ENCODE measurements at places on chromosomes 3 and 15.

- no peak for DNase-seq
Measured at GRCh38 chr3:178629430-178630178, 93.4 kb downstream of the KCNMB2 start.

GRCh38 chr3:169583269-169583668 is 80.2 kb downstream of the MECOM start:
- no peak for DNase-seq

DNA sequence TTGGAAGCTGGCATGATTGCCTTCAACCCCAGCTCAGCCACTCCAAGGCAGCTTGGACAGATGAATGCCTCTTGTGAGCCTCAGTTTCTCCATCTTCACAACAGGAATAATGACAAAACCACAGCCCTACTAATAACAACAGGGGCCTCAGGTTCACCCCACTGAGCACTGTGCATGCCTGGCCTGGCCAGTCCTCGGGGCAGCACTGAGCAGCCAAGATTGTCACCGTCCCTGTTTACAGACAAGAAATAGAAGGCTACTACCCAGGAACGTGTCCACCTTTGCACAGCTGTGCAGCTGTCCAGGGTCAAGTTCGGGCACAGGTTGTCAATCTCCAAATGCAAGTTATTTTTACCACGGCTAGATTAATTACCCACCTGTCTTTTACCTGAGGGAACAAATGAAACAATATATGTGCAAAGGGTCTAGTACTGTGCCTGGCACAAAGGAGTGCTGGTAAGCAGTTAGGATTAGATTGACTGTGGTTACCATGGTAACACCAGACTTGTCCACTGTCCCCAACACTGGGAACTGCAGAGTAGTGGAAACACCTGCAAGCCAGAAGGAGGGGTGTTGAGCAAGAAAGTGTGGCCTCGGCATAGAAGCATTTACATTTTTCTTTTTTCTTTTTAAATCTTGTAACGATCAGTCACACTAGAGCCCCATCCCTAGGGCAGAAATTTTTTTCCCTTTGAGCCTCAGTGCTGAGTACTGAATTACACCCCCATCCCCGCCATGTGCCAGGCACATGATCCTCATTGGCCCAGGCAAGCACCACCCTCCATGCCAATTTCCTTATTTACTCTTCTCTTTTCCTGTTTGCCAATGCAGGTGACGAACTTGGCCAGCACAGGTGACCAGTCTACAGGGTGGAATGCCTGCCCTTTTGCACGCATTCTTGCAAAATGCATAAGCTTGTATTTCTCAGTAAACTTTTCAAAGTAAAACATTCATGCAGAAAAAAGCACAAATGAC is 66.3 kb upstream of the SLC6A6 start:
- no peak for DNase-seq

DNA sequence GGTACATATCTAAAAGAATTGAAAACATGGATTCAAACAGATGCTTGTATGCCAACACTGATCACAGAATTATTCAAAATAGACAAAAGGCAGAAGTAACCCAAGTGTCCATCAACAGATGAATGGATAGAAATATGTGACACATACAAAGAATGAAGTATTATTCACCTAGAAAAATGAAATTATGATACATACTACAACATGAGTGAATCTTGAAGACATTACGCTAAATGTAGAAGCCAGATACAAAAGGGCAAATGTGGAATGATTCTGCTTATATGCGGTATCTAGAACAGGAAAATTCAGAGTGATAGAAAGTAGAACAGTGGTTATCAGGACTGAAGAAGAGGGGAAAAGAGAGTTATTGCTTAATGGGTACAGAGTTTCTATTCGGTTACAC is 26.2 kb upstream of the SLC12A8 start:
- DNase-seq, result no peak

DNA sequence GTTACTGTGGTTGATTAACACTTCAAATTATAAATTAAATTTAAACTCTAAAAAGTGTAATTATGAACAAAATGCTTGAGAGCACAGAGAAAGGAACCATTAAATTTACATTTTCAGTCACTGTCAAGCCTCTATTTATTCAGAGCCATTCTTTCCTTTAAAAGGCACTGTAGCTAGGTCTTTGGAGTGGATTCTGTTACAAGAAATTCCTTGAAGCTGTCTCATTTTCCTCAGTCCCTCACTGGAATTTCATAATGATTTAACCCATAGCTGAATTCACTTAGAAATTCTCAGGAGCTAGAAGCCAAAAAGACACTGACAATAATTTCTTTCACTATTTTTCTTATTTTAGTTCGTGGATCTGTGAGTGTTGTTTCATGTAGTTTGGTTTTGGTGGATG is 81.2 kb upstream of the TCF12 start:
- no peak for DNase-seq

DNA sequence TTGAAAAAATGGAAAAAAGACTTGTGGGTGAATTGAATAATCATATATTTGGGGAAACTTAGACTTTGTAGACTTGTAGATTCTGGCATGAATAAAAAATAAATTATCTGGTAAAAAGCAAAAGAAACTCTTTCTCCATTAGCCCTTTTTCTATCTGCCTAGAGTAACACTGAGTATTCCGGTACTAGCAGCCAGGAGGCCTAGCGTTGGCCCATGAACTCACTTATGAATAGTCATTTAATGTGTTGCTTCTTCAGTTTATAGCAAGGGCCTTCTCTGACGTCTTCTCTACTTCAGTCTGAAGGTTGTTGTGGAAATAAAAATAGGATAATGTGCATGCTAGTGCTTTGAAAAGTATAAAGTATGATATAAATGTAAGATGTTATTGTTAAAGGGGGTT is 851.2 kb upstream of the NR2F2 start:
- no peak for DNase-seq

GRCh38 chr3:146148468-146148931 is 12.5 kb downstream of the PLOD2 start:
- no peak for DNase-seq

GRCh38 chr3:82493858-82494257 is 732.4 kb upstream of the GBE1 start:
- no peak for DNase-seq

DNA sequence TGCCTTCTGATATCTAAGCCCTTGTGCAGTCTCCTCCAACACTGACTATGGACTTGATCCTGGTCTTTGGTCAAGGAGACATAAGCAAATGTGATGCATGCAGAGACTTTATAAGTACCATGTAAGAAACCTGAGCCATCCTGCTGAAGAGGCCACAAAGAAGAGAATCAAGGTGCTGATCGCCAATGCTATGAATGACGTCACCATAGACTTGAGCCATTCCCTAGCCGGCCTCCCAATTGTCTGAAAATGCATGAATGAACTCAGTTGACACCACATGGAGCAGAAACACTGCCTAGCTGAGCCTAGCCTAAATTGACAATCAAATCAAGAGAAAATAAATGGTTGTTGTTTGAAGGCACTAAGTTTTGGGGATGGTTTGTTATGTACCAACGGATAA is 51.9 kb downstream of the CERS3 start:
- DNase-seq, result no peak

DNA sequence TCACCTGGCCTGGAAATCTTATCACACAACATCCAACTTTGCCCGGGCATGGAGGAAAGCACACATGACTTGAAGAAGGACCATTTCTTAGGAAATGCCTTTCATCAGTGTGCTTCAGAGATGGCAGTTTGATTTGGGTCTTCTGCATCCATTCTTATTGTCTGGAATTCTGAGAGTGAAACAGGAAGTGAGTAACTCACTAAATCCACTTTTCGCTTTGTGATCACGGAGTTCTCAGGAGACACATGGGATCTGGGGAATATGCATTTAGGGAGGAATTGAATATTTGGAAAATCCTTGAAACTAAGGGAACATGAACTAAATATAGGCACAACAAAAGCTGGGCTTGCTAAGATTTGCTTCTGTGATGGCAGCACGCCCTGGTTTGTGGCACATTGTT is 212.5 kb upstream of the FEZF2 start:
- DNase-seq, result no peak

DNA sequence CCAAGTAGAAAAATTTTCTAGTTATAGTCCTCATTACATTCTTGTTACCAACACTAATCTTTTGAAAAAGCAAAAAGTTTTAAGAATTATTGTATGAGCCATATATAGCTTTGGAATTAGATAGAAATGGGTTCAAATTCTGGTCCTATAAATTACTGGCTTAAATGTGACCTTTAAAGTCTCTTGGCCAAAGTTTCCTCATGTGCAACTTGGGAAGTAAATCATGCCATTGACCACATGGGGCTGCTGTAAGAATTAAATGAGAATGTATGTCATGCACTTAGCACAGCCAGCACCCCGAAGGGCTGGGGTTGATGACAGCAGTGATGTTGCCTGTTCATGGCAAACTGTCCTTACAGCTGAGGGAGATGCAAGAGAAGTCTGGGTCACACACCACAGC is 108.3 kb downstream of the TOP2B start:
- DNase-seq, result no peak

DNA sequence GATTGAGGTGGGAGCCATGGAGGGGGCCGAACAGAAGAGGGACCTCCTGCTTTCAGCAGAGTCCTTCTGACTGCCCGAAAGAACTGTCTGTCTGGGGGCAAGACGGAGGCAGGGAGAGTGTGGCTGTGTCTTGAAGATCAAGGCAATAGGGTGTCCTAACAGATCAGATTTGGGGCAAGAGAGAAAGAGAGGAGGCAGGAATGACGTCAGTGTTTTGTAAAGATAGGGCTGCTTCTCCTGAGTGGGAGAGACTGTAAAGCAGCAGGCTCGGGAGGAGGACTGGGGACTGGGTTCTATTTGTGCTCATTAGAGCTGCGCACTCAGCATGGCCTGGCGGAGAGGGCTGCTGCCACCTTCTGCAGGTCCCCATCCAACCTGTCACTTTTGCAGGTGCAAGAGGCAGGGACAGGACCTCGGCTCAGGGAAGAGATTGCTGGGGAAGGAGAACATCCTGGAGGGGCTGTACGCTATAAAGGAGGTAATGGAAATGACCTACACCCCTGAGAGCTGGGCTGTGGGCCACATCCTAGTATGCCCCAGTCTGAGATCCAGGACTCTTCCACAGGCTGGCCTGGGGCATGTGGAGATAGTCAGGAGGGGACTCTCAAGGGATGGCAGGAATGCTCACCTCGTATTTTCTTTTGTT is 29.0 kb upstream of the FGD5 start:
- no peak for DNase-seq

GRCh38 chr3:178777718-178778411 is 241.6 kb downstream of the KCNMB2 start:
- no peak for DNase-seq
